ENCODE measurements at places on chromosomes 6 and 20.

GRCh38 chr20:10313215-10313614 lies 94.6 kb downstream of the SNAP25 start:
- no peak for DNase-seq

DNA sequence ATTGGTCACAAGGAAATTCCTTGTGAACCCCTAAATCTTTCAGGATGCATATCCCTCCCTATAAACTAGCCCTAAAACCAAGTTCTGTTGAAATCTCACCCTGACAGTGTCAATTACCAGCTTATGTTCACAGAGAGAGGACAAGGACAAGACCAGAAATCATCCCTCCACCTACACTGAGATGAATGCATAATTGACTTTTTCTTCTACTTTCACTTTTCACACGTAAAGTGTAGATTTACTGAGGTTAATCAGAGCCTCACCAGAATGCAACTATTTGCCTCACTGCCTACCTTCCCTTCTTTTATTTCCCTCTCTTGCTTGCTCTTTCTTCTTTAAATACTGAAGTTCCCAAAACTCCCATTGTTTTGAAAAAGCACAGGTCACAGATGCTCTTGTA lies 15.3 kb upstream of the NKAIN2 start:
- no peak for DNase-seq

GRCh38 chr6:139037490-139037889 lies 8.9 kb downstream of the ABRACL start:
- DNase-seq: no peak

DNA sequence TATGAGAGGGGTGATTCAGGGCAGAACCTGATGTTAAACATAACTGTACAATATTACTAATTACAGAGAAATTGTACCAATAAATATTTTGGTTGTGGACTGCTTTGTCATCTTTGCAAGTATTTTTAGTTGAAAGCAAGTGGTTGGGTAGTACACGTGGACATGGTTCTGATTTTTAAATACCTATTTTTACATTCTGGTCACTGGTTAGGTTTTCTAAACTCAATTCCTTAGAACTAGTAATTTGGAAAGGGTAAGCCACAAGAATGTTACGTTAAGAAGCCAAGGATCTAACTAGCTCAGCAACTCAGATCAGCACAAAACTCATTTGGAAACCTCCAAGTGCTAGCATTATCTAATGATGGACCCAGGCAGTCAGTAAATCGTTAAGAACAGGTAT lies 2.7 kb downstream of the EPB41L2 start:
- DNase-seq: no peak

- DNase-seq: no peak
Measured at GRCh38 chr6:52754443-52754842, 8.8 kb downstream of the GSTA2 start.

DNA sequence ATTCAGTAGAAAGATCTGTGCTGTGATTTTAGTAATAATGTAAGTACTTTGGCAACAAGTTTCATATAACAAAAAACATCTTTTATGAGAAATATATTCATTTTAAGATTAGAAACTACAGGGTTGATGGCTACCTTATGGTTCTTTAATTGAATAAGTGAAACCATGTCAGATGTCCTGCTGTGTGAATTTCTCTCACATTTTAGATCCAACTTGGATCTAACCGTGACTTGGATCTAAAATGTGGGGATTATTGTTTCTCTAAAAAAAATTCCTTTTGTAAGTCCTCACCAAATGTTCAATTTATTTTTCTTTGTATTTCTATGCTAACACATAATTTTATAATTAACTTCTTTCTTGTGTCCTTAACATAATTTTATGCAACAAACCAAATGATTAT lies 30.4 kb downstream of the ZC2HC1B start:
- no peak for DNase-seq

DNA sequence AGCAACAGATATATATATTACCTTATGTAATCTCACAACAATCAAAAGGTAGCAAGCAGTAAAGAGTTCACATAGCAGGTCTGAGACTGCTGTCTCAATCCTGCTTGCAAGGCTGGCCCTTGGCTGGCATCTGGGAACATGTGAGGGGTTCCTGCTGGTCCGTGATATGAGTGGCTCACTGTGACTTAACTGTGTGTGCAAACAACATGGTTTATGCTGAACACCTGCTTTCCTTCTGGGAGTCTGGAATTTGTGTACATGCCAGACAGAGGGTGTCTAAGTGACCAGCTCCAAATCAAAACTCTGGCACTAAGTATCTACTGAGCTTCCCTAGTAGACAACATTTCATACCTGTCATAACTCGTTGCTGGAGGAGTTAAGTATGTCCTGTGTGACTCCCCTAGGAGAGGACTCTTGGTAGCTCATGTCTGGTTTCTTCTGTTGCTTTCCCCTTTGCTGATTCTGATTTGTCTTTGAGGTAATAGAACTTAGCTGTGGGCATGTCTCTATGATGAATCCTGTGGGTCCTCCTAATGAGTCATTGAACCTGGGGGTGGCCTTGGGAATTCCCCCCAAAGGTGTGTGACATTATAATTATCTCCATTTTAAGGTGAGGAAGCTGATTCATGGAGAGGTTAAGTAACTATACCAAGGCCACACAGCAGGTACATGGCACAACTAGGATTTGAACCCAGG lies 131.6 kb upstream of the NEDD9 start:
- no peak for DNase-seq

GRCh38 chr6:142542704-142543233 lies 241.0 kb downstream of the ADGRG6 start:
- peak; percentile 66 for DNase-seq

- DNase-seq: no peak
Measured at GRCh38 chr6:157346373-157346772, 23.1 kb upstream of the TMEM242 start.

DNA sequence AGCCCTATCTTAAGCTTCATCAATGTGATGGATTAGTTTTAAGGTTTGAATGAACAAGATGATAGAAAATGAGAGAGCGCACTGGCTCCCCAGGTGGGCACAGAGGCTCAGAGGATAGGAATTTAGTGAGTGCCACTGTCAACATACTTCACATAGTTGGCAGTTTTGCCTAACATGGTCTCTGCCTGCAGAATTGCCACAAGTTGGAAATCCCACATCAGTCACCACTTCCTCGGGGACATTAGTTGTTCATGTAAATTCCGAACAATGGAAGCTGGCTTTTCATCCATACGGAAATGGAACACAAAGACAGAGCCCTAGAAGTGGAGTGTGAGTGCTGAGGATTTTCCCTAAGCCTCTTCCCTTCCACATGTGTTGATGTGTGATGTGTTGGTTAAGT lies 123.9 kb upstream of the PHACTR1 start:
- DNase-seq: no peak

DNA sequence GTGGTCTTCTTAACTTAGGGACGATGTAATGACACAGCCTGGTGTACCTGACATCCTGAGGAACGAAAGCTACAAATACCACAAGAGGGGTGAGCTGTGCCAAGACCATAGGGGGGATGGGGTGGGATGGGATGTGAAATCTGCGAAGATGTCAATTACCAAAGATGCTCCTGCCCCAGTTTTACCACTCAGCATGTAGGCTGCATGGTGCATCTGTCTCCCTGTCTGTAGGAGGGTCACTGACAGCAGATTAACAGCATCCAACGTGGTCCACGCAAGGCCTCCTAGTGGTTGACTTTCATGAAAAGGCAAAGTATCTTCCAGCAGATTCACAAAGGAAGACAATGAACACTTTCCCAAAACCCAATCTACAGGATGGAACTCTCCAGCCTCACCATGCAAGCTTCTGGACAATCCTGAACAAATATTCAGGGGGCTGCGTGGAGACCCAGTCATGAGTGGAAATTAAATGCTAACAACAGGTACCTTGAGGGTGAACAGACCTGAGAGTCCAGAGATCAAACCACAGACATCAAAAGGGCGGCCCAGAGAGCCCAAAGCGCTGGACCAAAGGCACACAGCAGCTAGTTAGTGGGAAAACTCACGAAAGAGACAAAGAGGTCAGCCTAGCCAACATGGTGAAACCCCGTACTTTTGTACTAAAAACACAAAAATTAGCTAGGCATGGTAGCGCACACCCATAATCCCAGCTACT lies 44.4 kb downstream of the ZMYND8 start:
- no peak for DNase-seq

GRCh38 chr6:122696853-122697252 lies 82.7 kb upstream of the FABP7 start:
- no peak for DNase-seq

DNA sequence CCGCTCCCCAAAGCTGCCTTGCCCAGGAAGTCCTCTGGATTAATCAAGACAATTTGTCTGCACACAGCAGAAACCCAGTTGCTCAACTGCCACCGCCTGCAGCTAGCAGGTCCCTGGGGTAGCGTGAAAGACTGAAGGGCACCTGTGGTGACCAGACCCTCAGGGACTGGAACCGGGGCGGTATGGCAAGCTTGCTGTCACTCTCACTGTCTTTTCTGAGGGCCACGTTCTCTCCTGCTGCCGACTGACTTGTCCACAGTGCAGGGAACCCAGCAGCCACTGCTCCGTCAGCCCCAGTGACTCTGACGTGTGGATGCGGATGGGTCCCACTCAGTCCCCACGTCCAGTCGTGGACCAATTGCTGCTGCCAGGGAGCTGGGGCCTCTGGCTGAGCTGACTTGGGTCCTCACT lies 72.8 kb upstream of the PMEPA1 start:
- no peak for DNase-seq

- no peak for DNase-seq
Measured at GRCh38 chr6:34393191-34393965, 909 bp upstream of the NUDT3 start.

DNA sequence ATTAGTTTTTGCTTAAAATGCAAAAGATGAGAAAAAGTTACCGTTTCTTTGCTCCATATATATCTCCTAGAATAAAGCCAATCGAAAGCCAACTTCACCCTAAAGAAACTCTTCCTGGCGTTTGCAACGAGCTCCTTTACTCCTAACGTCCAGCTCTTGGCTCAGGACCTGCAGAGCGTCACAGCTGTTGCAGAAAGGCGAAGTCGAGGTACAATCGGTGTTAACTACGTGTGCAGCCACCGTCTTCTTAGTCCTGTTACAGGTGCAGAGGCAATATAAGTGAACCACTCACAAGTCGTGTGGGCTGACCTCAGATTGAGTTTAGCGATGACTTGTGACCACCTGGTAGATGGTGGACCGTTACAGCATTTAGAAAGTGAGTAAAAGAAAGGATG lies 113.1 kb downstream of the TRIM27 start:
- DNase-seq: no peak

GRCh38 chr6:42029062-42029685 lies 21.1 kb upstream of the TAF8 start:
- no peak for DNase-seq

DNA sequence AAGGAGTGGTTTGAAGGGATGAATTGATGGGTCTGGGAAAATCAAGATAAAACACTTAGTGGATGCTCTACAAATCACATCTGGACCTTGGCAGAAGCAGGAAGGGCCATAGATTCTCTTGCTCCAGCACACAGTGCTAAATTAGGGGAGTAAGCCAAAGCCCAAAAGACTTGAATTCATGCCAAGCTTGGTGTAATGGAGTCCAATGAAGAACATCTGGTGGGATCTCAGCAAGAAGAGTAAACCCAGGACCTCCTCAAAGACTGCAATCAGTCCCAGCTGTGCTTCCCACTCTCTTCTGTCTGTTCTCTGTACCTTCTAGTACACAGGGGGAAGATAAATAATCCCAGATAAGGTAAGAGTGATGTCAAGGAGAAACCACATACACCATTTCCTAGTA lies 683.4 kb downstream of the RNF144B start:
- no peak for DNase-seq

DNA sequence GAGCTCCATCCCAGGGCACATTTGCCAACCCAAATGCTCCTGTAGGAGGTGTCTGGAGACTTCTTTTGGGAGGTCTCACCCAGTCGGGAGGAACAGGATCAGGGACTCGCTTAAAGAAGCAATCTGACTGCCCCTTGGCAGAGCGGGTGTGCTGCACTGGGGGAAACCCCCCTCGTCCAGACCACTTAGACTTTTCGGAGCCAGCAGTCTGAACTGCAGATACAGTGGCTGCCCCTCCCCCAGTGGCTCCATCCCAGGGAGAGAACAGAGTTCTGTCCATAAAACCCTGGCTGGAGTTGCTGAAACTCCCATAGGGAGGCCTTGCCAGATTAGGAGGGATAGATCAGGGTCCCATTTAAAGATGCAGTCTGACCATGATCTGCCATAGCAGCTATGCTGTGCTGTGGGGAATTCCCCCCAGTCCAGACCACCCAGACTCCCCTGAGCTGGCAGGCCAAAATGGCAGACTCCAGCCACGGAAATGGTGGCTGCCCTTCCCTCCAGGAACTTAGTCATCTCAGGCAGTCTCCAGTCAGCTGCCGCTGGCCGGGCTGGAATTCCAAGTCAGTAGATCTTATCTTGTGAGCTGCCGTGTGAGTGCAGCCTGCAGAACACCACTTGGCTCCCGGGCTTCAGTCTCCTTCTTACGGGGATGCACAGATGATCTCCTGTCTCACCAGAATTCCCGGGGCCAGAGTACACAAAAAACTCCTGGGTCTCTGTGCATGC lies 278.1 kb upstream of the SASH1 start:
- DNase-seq: peak; percentile 26

- no peak for DNase-seq
Measured at GRCh38 chr6:114586298-114586697, 243.5 kb upstream of the HS3ST5 start.

GRCh38 chr6:64737418-64737817 lies 969.6 kb downstream of the EYS start:
- DNase-seq: no peak

DNA sequence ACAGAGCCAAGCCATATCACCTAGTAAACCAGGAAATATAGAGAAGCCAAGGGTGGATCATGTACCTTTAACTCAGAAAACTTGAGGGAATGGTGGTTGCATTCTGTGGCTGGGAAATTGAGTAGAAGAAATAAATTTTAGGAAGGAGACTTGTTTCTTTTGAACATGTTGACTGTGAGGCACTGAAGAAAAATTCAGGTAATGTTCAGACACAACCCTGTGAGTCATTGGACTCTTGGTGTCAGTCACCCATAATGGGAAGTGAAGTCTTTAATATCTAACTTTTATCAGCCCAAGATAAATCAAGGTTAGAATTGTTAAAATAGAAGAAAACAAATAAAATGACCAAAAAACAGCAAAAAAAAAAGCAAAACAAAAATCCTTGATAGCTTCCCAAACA lies 98.8 kb upstream of the GRIK2 start:
- no peak for DNase-seq

GRCh38 chr20:31788578-31788977 lies 30.6 kb upstream of the MYLK2 start:
- no peak for DNase-seq

- DNase-seq: no peak
Measured at GRCh38 chr6:70980727-70981126, 23.9 kb upstream of the B3GAT2 start.

DNA sequence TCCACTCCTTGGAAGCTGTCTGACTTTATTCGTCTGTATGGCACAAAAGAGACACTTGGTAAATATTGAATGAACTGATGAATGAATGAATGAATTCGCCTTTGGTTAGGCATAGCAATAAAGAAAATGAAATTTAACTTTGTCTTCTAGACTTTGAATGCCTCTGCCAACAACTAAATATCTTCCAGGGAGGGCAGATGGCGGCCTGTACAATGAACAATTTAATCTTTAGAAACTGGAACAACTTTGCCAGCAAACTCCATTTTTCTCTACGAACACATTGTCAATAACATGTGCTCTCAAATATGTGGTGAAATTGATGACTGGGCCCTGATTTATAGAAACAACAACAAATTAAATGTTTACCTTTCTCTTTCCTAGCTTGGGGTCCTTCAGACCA lies 140.6 kb downstream of the ZNF217 start:
- DNase-seq: no peak
